NCI-H1092 (cell line): ENCODE measurements at places on chromosomes 1 and 21.

- DNase-seq = no peak
Observed at GRCh38 chr1:182270731-182271130, 120.9 kb downstream of the GLUL start.

DNA sequence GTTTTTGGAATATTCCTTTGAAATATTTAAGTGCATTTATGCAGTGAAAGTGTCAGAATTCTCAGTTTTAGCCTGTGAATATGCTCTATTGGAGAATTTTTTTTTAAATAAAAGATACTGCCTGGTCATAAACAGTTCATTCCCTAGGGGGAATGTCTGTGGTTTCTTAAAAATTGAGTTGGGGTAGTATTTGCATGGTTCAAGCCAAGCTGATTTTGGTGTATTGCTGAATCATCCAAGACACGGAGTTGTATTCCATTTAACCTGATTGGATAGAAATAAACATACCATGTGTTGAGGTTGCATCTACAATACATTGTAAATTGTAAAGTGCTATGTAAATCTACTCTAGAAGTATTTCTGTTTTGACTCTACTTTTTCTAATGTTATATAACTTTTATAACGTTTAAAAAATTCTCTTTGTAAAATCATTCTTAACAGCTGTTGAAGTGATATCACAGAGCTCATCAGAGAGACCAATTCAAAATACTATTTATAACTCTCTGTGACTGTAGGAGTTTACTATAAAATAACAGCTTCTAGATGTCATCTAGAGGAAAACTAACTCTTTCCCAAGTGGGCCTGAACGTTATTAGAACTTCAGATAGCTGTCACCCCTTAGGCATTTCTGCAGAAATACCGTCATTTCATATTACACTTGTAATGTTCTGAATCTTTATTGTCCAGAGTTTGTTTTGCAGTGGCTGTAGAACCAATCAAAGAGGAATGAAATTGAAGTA, 199.1 kb downstream of the USP25 start:
- no peak for DNase-seq

- peak; percentile 100 for DNase-seq
Observed at GRCh38 chr1:155227261-155228095, 19.0 kb downstream of the MTX1 start.

DNA sequence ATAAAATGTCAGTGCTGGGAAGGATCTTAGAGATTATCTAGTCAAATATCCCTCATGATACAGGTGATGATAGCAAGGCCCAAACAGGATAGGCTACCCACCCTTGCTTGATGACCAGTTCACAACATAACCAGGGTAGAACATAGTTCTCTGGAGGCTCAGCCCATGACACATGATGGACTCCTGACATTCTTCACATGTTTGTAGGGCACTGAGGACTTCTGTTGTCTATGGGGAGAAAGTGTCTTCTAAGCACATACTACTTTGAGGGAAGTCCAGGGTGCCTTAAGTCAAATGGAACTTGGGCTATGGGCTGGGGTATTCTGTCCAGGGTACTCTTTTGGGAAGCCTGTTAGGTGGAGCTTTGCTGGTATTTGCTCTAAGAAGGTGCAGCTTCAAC, 148.9 kb downstream of the GLUL start:
- DNase-seq = no peak

DNA sequence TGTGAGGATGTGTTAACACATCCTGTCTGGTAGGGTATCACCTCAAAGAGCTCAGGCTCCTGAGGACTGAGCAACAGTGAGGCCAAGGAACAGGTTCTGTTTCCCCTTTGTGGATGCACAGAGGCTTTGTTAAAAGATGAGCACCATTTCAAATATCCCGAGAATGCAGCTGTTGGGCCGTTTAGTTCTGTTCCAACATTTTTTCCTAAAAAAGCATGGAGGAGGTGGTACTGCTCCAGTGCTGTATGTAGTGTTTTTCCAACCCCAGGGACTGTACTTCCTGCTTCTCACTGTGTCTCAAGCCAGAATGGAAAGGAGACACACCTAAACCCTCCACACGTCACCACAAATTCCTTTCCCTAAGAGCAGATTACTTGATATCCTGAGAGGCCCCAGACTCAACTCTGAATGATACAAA, 53.8 kb upstream of the BCL10 start:
- DNase-seq = no peak

DNA sequence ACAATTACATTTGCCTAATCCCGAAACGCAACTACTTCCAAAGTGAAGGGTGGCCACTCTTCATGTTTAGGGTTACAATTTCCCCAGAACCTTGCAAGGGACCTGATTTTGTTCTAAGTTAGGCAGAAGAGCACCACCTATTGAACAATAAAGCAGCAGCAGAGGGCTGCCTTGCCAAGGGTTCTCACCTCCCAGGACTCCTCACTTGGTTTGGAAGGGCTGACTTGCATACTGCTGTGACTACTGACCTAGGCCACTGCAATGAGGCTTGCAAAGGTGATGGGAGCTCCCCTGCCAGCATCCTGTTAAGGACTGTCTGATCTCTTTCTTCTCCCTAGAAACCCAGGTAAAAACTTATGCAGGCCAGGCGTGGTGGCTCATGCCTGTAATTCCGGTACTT, 14.2 kb downstream of the MTOR start:
- no peak for DNase-seq

DNA sequence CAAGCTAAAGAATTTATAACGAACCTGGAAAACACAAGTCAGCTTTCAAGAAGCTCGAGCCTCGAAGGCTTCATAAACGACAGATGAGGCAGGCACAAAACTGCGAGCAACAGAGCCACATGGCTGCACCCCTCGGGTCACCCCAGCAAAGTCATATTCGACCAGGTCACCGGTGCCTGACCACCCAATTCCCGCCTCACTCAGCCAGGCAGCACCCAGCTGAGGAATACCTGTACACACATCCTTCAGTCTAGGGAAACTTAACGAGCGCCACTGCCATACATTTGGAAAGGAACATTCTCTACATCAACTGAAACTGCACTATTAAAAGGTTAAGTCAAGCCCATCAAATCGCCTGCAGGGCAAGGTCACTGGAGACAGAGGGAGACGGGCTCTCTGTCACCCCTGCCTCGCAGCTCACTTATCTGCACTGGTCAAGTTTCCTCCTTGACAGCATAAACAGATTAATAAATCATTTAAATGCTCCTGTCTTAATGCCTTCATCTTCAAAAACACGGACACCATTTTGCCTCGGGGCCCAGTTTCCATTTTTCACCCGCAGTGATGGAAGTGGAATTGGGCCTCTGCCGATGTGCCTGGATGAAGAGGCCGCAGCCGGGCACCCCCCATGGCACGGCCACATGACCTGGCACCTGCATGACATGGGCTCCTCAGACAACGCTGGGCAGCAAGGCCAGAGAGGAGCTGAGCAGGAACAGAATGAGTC, 20.6 kb downstream of the NPHP4 start:
- DNase-seq = no peak

DNA sequence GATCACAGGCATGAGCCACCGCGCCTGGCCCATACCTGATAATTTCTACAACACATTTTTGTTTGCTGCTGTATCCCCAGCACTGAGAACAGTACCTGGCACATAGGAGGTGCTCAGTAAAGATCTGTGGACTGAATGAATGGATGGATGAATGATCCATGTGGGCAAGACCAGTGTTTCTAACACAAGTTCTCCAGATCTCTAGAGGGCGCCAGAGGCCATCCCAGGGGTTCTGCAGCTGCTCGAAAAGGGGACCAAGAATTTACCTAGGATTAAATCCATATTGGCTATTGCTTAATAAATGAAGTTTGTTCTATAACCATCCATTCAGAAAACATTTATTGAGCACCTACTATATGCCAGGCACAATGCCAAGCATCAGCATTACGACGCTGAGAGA, 167.7 kb downstream of the ACTL8 start:
- peak; percentile 61 for DNase-seq

- no peak for DNase-seq
Observed at GRCh38 chr1:244451539-244451950, at the start of gene ADSS2. ADSS2 (minus strand) TSS chr1:244451909; CDS start chr1:244451817, 92 bp downstream.

DNA sequence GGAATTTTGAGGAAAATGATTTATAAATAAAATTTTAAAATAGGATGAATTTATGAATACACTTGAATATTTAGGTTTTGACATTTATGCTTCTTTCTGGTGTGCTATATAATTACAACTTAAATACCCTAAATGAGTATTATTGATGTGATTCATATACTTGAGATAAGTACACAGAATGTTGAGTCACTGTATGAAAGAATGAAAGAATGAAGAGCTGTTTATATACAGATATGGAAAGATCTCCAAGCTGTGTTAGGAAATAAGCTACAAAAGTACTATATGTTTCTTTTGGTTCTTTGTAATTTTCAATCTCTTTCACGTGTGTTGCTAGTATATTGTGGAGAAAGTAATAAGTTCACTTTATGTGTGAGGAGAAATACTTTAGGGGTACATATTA, 147.2 kb downstream of the RASAL2 start:
- no peak for DNase-seq

- DNase-seq = no peak
Observed at GRCh38 chr21:37580666-37581065, 214.1 kb downstream of the DYRK1A start.

GRCh38 chr1:171210355-171210754, 25.3 kb downstream of the FMO2 start:
- no peak for DNase-seq

DNA sequence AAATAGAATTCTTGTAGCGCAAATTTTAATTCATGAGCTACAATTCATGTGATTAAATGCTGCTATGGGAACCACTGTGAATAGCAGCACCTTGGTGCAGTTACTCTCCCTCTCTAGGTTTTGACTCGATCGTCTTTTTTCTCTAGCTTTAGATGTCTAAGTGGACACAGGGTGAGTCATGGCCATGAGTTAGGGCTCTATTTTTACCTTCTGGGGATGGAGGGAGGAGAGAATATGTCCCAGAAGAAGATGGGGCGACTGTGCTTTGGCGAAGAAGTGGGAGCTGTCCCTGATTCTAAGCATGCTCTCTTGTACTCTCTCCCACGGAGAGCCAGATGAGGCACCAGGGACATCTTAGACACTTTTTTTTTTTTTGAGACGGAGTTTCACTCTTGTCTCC, 1.6 kb upstream of the OR2B11 start:
- no peak for DNase-seq

DNA sequence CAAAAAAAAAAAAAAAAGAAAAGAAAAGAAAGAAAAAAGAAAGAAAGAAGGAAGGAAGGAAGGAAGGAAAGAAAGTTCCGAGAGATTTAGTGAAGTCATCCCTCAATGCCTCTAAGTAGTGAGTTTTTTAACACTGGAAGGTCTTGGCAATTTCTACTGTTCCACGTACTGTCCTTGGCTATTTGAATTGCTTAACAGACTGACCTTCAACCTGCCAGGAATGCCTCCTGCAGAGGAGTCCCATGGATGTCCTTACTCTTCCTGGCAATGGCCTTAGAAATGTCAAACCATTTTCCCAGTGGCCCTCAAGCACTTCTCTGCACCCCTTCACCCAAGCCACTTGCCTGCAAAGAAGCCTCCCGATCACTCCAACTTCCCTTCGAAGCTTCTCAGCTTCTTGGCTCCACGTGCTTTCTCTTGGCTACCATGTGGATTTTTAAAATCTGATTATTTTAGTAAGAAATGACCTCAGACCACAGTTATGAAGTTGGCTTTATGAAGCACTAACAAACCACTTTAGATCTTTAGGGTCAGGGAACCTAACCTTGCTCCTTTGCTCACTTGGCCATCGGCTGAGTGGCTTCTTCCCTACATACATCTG, 43.7 kb upstream of the ABCG1 start:
- DNase-seq = no peak

- DNase-seq = no peak
Observed at GRCh38 chr21:41626021-41626420, 118.1 kb upstream of the TMPRSS2 start.

- DNase-seq = no peak
Observed at GRCh38 chr1:41485605-41486004, 1.1 kb upstream of the EDN2 start.

DNA sequence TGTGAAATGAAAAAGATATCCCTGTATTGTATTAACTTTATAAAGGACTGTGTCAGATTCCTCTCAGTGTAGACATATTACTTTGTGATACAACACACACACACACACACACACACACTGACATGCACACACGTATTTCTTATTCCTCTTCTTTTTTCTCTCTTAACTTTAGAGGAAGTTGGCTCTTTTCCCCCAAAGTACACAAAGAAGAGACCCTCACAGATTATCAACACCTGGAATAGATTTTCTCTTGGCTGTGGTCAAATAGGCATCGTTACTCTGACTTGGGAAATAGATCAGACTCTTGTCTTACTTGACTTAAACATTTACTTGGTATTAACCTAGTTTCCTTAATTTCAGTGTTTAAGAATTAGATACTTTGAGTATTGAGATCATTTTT, 792.8 kb downstream of the ADGRL2 start:
- no peak for DNase-seq

DNA sequence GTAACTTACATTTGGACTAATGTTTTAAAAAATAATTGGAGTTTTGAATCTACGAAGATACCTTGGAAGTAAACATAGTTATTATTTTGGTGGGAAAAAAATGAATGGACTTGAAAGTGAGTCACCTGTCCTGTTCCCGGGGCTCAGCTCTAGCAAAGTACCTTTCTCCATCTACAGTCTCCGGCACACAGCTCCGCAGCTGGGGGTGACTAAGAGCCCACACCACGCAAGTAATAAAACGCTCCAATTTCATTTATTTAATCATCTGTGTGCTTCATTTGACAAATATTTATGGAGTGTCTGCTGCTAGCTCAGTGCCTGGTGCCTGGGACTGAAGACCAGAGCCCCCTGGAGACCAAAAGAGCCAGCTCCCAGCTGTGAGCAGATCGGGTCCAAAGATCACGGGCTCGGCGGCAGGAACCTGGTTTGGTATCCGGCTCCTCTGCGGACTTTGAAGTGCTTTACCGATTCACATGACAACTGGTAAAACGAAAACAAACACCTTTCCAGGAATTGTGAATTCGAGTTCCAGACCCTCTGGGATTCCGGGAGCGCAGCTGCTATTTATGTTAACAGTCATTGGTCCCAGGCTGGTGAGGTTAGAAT, 1.7 kb upstream of the RIPK4 start:
- peak; percentile 14 for DNase-seq

GRCh38 chr1:30064547-30064946, 658.8 kb downstream of the MATN1 start:
- DNase-seq = no peak

DNA sequence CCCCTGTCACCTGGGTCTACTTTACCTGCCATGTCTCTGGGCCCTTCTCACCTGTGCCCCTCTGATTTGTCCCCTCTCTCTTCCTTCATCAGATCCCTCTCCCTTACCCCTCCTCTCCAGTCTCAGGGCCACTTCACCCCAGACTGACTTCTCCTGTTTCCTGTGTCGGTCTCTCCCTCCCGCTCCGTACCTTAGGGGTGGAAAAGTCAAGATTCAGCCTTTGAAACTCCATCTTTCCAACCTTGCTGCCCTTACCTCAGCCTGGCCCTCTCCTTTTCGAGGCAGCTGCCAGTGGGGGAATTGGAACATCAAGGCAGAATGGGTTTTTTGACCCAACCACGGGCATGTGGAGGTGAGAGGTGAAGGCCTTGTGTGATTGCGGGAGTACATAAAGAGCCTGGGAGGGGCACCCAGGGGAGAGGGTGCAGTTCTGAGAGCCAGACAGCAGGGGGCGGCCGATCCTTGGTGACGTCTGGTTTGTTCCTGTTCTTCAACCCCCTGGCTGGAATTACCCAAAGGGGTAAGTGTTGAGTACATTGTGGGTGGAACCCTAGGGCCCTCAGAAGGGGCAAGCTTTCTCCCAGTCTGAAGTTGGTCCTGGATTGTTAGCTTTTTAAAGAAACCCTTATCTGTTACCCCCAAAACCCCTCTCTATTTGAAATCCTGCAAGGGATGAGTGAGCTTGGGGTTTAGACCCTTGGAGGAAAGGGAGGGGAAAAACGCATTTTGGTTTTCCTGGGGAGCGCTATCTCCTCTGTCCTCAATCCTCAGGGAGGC, 12.3 kb upstream of the DMBX1 start:
- DNase-seq = peak; percentile 32
